ENCODE measurements at places on chromosomes 6 and 20. TPM values are rescaled to one million over a fixed set of nuclear protein-coding genes. Genes with fewer than 3 reads are reported as not detected.

EMILIN3 gene
- total RNA-seq, result not detected

VSX1 gene
- total RNA-seq, result not detected

TFAP2C gene
- total RNA-seq, result not detected

LAMP5 gene
- not detected for total RNA-seq

ASIP gene
- not detected for total RNA-seq
